Germinal center (tissue), 1 donor: ENCODE measurements at places on chromosomes 6 and 20.
A peak's percentile ranks its signal among the peaks of the same experiment; 100 is the strongest.

DNA sequence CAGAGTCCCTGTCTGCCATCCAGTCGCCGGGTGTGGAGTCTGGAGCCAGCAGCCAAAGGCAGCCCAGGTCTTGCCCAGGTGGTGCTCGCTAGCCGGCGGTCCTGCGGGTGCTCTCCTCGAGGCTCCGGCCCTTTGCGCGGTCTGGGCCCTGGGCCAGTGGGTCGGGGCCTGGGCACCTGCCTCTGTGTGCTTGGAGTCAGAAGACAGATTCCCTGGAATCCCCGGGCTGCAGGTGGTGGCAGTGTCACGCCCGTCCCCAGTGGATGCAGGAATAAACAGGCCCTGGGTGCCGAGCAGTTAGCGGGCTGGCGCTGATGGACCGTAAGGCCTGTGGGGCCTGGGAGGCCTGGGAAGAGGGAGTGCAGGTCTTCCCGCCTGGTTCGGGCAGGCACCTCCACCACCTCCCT, 5.3 kb downstream of the SS18L1 start:
- no peak for DNase-seq

- no peak for DNase-seq
Measured at GRCh38 chr20:8693709-8694108, 375.2 kb upstream of the PLCB4 start.

DNA sequence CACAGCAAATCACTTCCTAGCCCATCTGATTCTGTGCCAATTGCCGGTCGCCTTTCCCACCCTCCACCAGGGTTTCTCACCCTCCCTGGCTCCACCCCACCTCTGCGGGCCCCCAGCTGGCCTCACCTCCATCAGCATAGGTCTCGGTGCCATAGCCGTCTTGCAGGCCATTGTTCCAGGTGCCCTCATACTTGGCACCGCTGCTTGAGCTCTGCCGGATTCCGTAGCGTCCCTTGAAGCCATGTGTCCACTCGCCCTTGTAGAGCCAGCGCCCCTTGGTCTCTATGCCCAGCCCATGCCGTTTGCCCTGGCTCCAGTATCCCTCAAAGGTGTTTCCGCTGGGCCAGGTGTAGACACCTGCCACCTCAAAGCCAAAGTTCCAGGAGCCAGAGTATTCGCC, 787 bp downstream of the JPH2 start:
- no peak for DNase-seq

DNA sequence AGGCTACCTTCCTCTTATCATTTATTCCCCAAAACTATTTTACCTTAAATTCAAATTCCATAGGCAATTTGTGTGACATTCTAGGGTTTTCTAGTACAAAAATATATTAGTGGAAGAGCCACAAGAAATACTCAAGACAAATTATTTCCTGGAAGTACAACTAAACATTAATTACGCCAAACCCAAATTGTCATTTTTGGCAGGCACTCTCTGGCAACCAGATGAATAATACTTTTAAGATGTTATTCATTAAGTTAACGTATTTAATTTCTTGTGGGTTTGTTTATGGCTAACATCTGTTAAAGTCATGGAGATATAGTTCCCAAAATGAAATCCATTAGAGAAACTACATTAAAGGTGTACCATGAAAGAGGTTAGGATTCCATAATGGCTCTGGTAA, 40.5 kb downstream of the HMGN3 start:
- DNase-seq = no peak

DNA sequence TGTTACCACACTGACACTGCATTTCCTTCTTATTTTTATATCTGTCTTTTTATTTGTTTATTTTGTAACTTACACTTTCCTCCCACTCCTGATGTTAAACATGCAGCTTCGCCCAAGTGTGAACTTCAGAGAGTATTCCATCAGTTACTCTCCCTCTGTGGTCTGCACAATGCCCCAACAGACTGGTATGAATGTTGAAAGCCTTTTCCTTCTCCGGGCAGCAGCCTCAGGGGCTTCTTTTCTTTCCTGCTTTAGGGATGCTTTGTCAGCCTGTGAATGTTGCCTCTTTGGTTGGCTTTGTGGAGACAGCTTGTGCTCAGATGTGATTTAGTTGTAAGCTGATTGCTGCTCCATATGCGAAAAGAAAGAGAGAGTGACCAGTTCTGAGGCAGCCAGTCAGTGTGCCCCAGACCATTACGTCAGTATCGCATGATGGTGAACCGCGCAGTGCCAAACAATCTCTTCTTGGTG, 44.0 kb downstream of the SMPDL3A start:
- DNase-seq = no peak

DNA sequence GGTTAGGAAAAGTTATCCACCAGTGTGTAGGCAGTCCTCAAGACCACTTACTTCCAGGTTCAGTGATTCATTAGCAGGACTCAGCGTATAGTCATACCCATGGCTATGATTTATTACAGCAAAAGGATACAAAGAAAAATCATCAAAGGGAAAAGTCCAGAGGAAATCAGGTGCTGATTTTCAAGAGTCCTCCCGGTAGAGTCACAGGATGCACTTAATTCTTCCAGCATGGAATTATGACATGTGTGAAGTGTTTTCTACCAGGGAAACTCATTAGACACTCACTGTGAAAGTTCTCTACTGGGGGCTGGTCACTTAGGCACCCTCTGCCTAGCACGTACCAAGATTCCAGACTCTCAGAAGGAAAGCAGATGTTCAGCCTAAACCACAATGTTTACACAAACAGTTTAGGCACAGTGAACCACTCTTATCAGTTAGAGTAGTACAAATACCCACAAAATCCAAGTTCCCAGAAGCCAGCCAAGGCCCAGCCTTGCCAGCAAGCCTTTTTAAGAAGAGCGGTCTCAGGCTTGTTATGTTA, 10.2 kb downstream of the WFDC3 start:
- no peak for DNase-seq

DNA sequence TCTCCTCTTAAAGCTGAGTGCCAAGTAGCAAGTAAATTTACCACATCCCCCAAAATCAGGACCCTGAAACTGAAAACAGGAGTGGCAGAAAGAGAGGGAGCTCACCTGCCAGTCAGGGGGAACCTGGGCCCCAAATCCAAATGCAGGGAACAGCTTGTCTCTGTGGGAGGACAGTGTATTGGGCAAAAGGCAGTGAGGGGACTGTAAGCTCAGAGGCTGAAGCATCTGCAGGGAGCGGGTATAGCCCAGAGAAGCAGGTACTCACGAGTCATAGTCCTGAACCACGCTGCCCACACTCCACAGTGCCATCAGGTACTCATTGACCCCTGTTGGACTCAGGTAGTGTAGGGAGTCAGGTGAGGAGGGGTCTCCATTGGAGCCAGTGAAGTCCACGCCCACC, 15.0 kb downstream of the SPAG4 start:
- DNase-seq = no peak

GRCh38 chr6:88899569-88900316, 63.7 kb downstream of the RNGTT start:
- DNase-seq = peak; percentile 5

DNA sequence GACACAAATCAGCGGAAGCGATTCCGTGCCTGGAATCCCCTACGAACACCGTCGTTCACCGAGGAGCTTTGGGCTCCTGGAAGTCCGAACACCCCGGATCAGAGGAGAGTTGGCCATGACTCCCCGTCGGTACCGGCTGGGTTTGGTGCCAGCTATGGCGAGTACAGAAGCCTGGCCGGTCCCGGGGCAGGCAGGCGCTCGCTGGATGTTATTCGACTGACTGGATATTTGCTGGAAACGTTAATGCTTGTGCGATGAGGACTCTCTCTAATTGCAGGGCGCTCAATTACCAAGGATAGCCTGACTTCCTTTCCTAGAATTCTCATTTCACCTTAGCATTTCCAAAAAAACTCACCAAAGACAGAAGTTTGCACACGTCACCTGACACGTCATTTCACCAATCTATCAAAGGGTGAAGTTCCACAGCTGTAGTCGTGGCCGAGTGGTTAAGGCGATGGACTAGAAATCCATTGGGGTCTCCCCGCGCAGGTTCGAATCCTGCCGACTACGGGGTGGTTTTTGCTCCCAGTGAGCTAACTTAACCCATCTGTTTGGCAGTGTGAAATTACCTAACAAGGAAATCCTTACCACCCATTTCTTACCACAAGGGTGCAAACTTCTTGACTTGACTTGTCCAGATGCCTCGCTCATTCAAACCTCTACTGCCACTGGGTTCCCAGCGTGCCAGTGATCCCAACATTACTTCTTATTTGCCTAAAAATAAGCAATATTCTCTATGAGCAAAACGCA, 22.7 kb upstream of the ZNF184 start:
- DNase-seq = no peak

- no peak for DNase-seq
Measured at GRCh38 chr6:33751771-33752645, 5.3 kb upstream of the IP6K3 start.

DNA sequence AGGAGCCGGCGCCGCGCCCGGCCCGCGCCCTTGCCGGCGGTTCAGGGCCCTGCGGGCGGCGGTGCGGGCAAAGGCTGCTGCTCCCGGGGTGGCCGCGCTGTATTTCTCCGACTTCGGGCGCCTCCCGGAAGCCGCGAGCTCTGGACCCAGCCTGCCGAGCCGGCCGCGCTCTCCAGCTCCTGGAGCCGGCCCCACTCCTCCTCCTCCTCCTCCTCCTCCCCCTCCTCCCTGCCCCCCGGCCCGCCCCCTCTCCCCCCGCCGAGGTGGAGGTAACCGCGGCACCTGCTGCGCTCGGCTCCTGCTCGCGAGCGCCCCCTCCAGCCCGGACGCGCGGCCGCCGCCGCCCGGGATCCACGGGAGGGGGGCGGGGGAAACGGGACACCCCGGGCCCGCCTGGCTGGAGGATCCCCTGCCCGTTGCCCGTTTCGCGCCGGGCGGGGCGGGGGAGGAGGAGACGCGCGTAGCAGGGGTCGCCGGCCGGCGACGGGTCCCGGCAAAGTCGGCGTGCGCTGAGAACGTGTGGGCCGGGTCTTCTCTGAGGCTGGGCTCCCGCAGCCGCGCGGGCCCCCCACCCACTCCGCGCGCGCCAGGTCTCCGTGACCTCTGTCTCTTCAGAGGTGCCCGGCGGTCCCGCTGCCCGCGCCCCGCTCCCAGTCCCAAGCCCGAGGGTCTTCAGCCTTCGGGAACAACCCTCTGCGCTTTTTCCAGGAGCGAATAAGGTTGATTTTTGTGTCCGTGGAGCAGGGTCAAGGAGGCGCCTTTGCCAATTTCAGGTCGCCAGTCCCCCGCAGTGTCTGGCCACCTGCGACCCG, at the start of gene SLC22A23:
Gene SLC22A23 (minus strand): TSS at position 153 of the 812 bp plus-strand sequence. CDS start 491 bp downstream, outside the sequence.
- DNase-seq = peak; percentile 90

GRCh38 chr6:130453230-130453629, 87.4 kb downstream of the TMEM200A start:
- DNase-seq = no peak

DNA sequence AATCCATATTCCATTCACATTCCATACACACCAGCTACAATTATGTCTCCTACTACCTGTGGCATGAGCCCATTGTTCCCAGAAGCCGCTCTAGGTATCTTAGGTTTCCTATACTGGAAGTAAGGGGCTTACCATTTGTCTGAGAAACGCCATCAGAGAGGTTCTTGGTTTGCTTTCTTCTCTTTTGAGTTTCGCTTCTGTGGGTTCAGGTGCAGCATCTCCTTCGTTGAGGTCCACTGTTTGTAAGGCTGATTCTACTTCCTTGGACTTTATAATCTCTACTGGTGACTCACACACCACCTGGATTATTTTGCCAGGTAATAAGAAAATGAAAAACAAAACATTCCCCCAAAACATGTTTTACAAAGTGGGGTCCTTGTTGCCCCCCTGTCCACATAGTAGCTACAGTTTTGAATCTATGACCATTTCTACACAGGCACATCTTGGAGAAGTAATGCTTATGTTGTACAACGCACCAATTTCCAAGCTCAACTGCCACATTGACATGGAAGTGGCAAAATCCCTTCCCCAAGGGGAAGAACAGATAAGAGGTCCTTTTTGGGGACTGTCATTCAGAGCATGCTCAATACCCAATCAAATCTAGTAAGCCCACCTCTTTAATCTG, 103.5 kb downstream of the BCAS1 start:
- no peak for DNase-seq

- DNase-seq = no peak
Measured at GRCh38 chr6:23414051-23414445, 712.0 kb upstream of the NRSN1 start.

DNA sequence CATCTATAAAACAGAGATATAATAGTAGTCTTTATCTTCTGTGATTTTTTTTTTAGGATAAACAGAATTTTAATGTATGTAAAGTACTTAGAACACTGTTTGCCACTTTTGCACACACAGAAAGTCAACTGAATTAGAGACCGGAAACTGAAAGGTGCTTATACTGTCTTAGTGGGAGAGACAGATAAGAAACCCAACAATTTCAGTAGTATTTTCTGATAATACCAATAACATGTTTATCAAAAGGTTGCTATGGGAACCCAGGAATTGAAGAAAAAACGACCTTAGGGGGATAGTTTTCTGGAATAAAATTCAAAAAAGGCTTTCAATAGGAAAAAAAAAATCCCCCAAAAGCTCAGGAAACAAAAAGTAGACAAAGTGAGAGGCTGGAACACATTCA, 138.6 kb downstream of the BCKDHB start:
- no peak for DNase-seq

- DNase-seq = no peak
Measured at GRCh38 chr6:168000198-168001028, 2.9 kb downstream of the KIF25 start.

GRCh38 chr6:16089232-16090062, 39.4 kb upstream of the MYLIP start:
- DNase-seq = no peak

- no peak for DNase-seq
Measured at GRCh38 chr20:45416917-45417316, 976 bp downstream of the PIGT start.

- no peak for DNase-seq
Measured at GRCh38 chr6:53928641-53929040, 133.8 kb downstream of the LRRC1 start.

DNA sequence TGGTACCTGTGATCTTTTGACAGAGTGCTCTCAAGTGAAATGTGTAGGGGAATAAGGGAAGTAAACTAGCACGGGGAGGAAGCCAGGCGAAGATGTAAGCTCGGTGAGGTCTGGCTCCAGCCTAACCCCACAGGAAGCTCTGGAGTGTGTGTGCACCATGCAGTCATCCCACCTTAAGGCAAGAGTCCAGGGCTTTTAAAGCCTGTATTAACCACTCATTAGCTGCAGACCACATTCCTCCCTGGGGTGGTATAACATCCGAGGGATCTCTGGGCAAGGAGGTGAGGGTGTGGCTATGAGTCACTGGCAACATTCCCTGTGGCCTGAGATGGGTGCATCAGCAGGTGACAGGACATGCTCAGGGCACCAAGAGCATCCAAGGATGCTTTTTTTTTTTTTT, 12.5 kb upstream of the RANBP9 start:
- DNase-seq = no peak

- no peak for DNase-seq
Measured at GRCh38 chr20:47232518-47232917, 124.0 kb downstream of the ZMYND8 start.
